ENCODE measurements at places on chromosomes 2 and 18.

DNA sequence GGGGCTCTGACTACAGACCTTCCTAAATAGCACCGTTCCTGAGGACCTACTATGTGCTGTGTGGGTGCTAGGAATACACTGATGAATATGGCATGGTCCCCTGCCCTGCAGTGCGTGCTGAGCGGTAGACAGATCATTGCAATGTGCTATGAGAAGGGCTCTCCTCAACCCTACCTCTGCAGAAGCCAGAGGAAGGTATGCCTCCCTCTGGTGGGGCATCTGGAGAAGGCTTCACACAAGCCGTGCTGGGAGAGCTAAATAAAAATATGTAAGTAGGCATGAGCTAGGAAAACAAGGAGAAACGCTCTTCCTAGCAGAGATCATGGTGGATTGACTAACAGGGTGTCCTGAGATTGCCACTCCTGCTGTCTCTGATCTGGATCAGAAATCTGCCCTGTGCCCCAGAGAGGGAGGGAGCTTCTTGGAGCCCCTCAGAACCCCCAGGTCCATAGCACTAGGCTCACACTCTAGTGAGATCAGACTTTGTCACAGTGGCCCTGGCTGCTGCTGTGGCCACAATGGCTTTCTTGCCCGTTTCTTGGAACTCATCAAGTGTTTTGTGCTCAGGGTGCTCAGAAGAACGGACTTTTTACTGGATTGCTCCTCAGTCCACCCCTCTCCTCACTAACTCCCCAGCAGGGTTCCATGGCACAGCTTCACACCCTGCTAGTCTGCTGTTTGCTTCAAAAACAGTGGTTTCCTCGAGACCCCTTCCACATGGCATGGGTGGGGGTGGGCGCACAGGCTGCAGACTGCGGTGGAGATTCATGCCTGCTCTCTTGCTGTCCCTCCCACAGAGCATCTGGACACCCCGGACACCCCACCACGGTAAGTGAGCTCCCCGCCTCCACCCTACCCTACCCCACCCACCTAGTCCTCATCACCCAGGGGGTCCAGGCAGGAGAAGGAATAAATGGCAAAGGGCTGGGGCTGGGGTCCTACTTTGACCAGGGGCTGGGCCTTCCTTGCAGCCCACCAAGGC is 14.2 kb downstream of the SIGLEC15 start:
- peak; percentile 78 for DNase-seq
- H3K27me3 ChIP-seq = peaks cover 4% of the 10 kb centered on the region
- H3K4me1 ChIP-seq = peaks cover 18% of the 10 kb centered on the region
- H3K27ac ChIP-seq = no peak overlapping the region
- no peak overlapping the region for H3K4me3 ChIP-seq
- no peaks in the 10 kb centered on the region for H3K36me3 ChIP-seq

- H3K36me3 ChIP-seq = no peaks in the 10 kb centered on the region
- H3K27me3 ChIP-seq = no peaks in the 10 kb centered on the region
- H3K27ac ChIP-seq = no peak overlapping the region
- H3K4me1 ChIP-seq = no peaks in the 10 kb centered on the region
- H3K4me3 ChIP-seq = no peak overlapping the region
- no peak for DNase-seq
These were observed 22.0 kb upstream of the PNO1 start for GRCh38 chr2:68135448-68136320.

DNA sequence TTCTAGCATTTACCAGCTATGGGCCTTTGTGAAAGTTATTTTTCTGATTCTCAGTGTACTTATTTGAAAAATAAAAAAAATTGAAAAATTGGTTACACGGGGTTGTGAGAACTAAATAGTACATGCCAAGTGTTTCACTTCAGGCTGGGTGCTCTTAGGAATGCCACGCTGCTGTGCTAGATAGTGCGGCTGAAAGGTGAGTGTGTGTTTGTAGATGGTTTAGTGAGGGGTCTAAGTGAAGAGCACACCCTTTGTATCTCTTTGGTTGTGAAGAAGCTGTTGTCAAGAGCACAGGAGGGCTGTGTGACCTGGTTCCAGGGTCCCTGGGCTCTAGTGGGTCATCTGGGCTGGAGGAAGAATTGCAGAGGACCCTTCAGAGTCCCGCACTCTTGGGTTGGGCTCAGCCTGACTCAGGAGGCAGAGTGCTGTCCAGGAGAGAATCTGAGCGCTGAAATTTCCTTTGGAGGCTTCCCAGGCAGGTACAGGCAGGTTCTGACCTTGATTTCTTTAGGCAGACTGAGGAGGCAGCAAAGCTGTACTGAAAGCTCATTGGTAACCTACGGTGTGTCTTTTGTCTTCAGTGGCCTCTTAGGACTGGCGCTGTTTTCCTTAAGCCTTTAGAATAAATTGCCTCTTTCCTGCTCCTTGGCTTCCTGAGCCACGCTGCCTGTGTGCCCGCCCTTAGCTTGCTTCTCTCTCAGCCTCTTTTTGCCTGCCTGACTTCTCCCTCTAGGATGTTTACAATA is 44.4 kb downstream of the MAP4K4 start:
- H3K27me3 ChIP-seq = no peaks in the 10 kb centered on the region
- H3K4me3 ChIP-seq = no peak overlapping the region
- H3K27ac ChIP-seq = peak overlapping the region; percentile 67
- DNase-seq = no peak
- no peaks in the 10 kb centered on the region for H3K36me3 ChIP-seq
- H3K4me1 ChIP-seq = peaks cover 65% of the 10 kb centered on the region

DNA sequence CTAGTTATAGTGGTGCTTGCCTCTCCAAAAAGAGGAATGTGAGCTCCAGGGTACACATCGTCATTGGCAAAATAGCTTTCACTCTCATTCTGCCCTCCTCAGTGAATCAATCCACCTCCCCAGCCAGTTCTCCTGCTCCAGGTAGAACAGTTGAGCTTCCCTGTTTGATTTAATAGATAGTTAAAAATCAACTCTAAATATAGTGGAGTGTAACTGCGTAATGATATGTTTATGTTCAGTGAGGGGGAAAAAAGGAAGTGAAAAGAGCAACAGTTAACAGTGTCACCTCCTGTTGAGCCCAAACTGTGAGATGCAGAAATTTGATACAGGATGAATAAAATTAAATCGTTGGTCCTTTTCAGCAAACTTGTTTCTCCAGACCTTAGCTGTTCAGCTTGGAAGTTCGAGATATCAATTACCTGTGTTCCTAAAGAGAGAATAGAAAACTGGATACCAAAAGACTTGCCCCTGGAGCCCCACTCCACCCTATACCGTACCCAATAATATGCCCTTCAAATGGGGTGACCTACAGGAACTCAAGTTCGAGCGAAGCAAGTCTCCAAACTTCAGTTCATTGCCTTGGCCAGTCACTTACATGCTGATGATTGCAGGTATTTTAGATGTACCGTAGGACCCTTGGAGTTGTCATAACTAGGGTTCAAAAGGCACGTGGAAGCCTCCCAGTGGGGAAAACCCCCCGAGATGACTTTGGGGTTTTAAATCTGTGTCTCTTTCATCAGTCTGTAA is 708.4 kb downstream of the RNF144A start:
- no peak for DNase-seq
- H3K36me3 ChIP-seq = no peaks in the 10 kb centered on the region
- no peaks in the 10 kb centered on the region for H3K27me3 ChIP-seq

- no peak overlapping the region for H3K4me3 ChIP-seq
- H3K4me1 ChIP-seq = peaks cover 4% of the 10 kb centered on the region
- H3K36me3 ChIP-seq = no peaks in the 10 kb centered on the region
These were observed 32.1 kb upstream of the NFU1 start for GRCh38 chr2:69469375-69469774.

DNA sequence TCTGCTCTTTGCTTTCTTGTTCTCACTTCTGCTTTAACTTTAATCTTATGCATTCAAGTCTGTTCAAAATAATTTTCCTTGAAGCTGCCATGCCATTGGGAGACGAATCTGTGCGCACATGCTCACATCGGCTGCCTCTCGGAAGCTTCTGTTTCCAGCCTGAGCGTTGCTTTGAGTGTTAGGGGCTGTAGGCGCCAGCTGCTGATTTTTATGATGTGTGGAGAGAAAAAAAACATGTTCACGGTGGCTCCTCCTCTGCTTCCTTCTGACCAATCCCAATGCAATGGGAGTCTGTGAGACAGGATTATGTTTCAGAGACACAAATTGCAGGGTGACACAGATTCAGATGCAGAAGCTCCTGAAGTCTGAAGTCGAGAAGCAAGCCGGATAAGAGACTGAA is at the start of gene MC4R:
TSS of gene MC4R (minus strand) at position 180 of the 400 bp plus-strand sequence. CDS start 426 bp downstream, outside the sequence.
- no peaks in the 10 kb centered on the region for H3K36me3 ChIP-seq
- no peak within 1 kb of the TSS for H3K27ac ChIP-seq
- H3K27me3 ChIP-seq = no peaks in the 10 kb centered on the region
- no peaks in the 10 kb centered on the region for H3K4me1 ChIP-seq

DNA sequence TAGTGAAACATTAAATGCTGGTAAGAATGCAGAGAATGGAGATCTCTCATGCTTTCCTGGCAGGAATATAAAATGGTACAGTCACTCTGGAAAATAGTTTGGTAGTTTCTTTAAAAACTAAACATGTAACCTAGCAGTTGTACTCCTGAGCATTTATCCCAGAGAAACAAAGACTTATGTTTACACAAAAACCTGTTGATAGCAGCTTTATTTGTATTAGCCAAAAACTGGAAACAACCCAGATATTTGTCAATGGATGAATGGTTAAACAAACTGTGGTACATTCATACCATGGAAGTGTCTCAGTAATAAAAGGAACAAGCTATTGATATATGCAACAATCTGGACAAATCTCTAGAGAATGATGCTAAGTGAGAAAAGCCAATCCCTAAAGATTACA is 81.7 kb upstream of the CTAGE1 start:
- no peaks in the 10 kb centered on the region for H3K36me3 ChIP-seq
- H3K27me3 ChIP-seq = no peaks in the 10 kb centered on the region
- DNase-seq = no peak
- H3K4me1 ChIP-seq = peaks cover 7% of the 10 kb centered on the region
- no peak overlapping the region for H3K27ac ChIP-seq
- no peak overlapping the region for H3K4me3 ChIP-seq

GRCh38 chr2:54648256-54648655 is 75.2 kb upstream of the EML6 start:
- DNase-seq = no peak
- no peak overlapping the region for H3K27ac ChIP-seq
- peaks cover 94% of the 10 kb centered on the region for H3K36me3 ChIP-seq
- H3K27me3 ChIP-seq = no peaks in the 10 kb centered on the region
- H3K4me1 ChIP-seq = no peaks in the 10 kb centered on the region
- H3K4me3 ChIP-seq = no peak overlapping the region

GRCh38 chr2:231393149-231394131 is 2.1 kb upstream of the B3GNT7 start:
- no peaks in the 10 kb centered on the region for H3K36me3 ChIP-seq
- peaks cover 4% of the 10 kb centered on the region for H3K27me3 ChIP-seq
- H3K27ac ChIP-seq = no peak overlapping the region
- peaks cover 15% of the 10 kb centered on the region for H3K4me1 ChIP-seq
- no peak for DNase-seq

DNA sequence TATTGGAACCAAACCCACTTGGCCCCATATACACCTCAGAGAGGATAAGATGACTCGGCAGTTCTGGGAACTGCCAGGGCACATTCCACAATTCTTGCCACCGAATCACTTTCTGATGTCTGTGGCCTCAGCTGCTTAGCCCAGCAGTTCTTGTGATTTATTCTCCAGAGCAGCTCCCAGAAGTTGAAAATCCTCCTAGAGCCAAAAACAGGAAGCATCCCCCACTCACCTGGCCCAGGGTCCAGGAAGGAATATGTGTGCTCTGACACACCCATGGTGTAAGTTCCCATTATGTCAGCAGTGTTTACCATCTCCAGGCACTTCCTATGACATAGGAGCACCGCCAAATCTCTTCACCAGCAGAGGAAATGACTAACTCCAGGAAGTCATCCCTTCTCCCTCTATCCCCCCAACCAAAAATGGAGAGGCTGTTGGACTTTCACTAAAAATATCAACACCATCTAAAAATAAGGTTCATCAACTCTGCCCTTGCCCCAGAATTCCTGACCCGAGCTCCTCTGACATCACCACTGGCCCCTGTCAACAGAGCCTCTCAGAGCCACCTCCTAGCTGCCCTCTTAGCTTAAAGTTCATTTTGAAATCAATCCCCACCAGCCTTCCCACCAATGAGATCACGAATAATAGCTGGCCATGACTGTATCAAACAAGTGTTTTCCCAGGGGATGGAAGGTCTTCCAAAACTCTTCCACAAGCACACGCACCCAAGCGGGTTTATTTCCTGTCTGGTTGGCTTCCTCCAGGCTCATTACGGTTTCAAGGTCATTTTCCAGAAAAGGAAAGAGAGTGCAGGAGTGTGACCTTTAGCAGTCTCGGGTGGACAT is 223.1 kb upstream of the PARD3B start:
- no peaks in the 10 kb centered on the region for H3K27me3 ChIP-seq
- H3K4me1 ChIP-seq = peaks cover 6% of the 10 kb centered on the region
- H3K27ac ChIP-seq = peak overlapping the region; percentile 24
- no peak overlapping the region for H3K4me3 ChIP-seq
- H3K36me3 ChIP-seq = no peaks in the 10 kb centered on the region

GRCh38 chr2:181526014-181526413 is 68.8 kb downstream of the ITGA4 start:
- H3K27me3 ChIP-seq = no peaks in the 10 kb centered on the region
- no peak overlapping the region for H3K27ac ChIP-seq
- no peaks in the 10 kb centered on the region for H3K36me3 ChIP-seq
- no peak overlapping the region for H3K4me3 ChIP-seq

- peaks cover 21% of the 10 kb centered on the region for H3K36me3 ChIP-seq
- DNase-seq = no peak
- H3K27ac ChIP-seq = no peak overlapping the region
- no peak overlapping the region for H3K4me3 ChIP-seq
- H3K4me1 ChIP-seq = peaks cover 54% of the 10 kb centered on the region
- no peaks in the 10 kb centered on the region for H3K27me3 ChIP-seq
These were observed 45.7 kb downstream of the IMPA2 start for GRCh38 chr18:12027046-12027445.

GRCh38 chr2:95287336-95287735 is 9.8 kb upstream of the KCNIP3 start:
- DNase-seq = no peak
- H3K4me3 ChIP-seq = no peak overlapping the region
- no peaks in the 10 kb centered on the region for H3K27me3 ChIP-seq
- peaks cover 6% of the 10 kb centered on the region for H3K36me3 ChIP-seq
- H3K4me1 ChIP-seq = no peaks in the 10 kb centered on the region
- H3K27ac ChIP-seq = no peak overlapping the region

- DNase-seq = no peak
- no peaks in the 10 kb centered on the region for H3K27me3 ChIP-seq
- no peaks in the 10 kb centered on the region for H3K36me3 ChIP-seq
- H3K27ac ChIP-seq = no peak overlapping the region
- H3K4me1 ChIP-seq = no peaks in the 10 kb centered on the region
These were observed 167.1 kb upstream of the DOK6 start for GRCh38 chr18:69233465-69234054.
